Activated T-helper 1 cell treated with anti-CD3 and anti-CD28 coated beads, Interleukin-2, amount 50 U/mL, for 16 hours (primary cell): ENCODE measurements at places on chromosomes 7 and 10.

GRCh38 chr7:84372155-84372621, 177.6 kb upstream of the SEMA3A start:
- DNase-seq, result no peak

- no peak for DNase-seq
These were observed 34.4 kb downstream of the ASB4 start for GRCh38 chr7:95520136-95520535.

DNA sequence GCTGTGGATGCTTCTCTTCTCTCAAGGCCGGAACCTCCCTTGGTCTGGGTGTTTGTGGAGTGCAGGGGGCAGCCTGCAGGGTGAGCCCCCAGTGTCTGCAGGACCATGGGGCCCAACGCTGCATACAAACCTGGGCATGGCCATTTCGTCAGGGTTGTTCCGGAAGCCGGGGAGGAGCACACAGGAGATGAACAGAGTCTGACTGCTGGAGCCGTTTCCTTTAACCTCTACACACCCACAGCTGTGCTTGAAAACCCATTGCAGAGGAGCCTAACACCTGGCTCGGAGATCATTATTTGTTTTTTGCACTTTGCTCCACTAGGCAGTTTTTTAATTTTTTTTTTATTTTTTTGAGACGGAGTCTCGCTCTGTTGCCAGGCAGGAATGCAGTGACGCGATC, 167.6 kb upstream of the INSYN2A start:
- DNase-seq, result no peak

DNA sequence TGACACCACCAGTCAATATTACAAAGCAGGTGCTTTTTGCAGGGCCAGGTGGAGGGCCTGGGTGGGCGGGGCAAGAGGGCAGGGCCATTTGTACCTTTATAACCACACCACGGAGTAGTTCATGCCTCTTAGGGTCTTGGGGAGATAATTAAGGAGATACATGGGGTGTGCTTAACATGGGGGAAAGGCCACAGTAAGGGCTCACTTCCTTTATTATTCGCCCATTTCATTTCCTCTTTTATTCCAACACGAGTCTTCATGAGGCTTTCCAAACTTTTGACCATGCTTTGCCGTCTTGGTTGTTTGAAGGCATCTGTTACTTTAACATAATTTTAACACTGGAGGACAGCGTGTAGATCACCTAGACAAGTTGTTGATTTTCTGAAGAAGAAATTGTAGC, 33.3 kb upstream of the LYZL2 start:
- no peak for DNase-seq

DNA sequence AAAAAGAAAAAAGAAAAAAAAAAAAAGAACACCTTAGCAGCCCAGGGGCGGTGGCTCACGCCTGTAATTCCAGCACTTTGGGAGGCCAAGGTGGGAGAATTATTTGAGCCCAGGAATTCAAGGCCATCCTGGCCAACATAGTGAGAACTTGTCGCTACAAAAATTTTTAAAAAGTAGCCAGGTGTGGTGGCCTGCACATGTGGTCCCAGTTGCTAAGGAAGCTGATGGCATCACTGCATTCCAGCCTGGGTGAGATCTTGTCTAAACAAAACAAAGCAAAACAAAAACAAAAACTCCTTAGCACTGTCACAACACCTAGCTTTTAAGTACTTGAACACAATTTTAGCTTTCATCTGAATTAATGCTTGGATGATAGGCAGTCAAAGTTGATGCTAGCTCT, 86.3 kb upstream of the MKLN1 start:
- DNase-seq, result no peak

DNA sequence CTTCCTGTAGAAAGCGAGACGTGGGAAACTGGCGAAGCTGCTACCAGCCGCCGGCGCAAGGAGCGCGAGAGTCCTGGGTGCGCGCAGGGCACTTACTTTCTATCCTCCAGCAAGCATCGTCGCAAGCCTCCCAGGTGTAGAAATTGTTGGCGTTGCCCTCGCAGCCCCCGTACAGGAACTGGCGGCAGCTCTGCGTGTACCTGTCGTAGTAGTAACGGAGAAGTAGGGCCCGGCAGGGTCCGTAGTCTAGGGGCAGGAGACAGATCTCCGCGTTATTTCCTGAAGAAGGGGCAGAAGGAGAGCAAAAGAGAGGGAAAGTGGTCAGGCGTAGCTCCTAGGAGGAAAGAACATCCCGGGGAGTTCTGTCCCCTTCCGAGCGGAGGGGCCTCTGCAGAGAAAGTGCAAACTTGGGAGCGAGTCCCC, 501 bp downstream of the TFPI2 start:
- DNase-seq, result no peak

DNA sequence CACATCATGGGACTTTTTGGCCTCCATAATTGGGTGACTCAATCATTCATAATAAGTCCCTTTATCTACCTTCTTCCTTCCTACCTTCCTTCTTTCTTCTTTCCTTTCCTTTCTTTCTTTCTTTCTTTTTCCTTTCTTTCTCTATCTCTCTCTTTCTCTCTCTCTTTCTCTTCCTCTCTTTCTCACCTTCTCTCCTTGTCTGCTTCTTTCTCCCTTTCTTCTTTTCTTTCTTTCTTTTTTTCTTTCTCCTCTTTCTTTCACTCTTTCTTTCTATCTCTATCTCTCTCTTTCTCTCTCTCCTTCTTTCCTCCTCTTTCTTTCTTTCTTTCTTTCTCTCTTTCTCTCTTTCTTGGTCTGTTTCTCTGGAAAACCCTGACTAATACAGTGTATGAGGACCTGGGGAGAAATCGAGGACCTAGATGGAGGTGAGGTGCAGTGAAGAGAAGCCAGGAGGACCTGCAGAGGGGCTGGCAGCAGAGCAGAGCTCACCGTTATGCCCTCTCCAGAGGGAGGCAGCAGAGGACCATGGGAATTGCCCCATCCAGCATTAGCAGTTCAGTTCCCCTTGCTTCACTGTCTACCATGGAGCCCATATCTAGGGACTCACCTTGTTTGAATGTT, 52.7 kb upstream of the BTRC start:
- no peak for DNase-seq

DNA sequence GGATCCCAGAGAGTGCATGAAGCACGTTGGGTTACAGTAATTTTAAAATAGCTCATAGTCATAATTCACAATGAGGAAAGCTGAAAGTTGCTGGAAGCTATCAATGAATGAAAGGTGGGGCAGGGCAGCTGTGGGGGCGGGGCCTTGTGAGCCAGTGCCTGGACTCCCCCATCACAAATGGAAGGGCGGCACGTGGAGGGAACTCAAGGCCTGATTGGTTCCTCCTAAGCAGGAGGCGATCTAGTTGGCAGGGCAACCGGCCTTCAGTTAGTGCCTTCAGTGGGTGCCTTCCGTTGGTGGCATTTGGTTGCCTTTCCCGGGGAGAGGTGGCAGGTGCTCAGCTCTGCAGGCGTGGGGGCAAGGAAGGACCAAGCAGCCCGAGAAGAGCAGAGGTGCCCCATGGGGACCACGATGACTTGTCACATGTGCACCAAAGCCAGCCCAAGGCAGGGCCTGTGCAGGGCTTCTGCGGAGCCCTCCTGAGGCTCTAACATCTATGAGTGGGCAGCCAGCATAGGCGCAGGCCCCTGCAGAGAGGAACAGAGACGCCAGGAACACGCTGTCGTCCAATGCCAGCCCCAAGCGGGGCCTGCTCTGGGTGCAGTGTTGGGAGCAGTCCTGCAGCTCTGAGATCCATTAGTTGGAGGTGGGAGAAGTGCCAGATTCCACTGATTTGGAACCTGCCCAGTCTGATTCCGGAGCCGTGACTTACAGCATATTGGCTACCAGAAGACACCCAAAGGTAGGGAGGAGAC, 59.8 kb upstream of the PDSS1 start:
- no peak for DNase-seq

DNA sequence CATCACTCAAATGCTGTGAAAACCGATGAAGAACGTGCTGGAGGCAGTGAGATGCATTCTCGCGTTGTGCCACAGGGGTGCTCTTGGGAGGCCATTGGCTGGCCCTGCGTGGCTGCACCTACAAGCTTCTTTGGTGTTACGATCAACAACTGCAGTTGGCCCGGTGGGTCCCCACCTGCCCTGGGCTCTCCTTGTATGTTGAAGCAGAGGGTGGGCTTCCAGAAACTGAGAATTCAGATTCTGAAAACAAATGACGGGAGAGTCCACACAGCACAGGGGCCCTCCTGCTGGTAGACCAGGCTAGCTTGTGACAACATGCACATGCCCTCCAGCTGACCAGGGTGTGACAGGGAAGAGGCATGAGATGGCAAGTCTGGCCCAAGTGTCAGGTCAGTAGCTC, 23.7 kb upstream of the DDC start:
- no peak for DNase-seq

- no peak for DNase-seq
These were observed 13.6 kb downstream of the SNX10 start for GRCh38 chr7:26305090-26305868.

DNA sequence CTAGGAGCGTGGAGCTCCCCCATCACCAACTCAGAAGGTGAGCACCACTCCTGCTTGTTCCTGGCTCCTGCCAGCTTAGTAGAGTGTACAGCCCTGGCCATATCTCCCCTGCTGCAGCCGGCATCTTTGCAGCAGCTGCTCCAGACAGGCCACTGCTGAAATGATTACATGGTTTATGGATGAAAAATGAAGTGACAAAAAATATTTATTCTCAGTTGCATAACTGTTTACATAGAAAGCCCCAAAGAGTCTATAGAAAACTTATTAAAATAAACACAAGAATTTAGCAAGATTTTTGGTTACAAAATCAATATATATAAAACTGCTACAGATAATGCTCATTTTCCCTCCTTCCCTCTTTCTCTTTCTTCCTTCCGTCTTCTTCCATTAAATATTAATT, 27.2 kb downstream of the C10orf67 start:
- DNase-seq, result no peak

DNA sequence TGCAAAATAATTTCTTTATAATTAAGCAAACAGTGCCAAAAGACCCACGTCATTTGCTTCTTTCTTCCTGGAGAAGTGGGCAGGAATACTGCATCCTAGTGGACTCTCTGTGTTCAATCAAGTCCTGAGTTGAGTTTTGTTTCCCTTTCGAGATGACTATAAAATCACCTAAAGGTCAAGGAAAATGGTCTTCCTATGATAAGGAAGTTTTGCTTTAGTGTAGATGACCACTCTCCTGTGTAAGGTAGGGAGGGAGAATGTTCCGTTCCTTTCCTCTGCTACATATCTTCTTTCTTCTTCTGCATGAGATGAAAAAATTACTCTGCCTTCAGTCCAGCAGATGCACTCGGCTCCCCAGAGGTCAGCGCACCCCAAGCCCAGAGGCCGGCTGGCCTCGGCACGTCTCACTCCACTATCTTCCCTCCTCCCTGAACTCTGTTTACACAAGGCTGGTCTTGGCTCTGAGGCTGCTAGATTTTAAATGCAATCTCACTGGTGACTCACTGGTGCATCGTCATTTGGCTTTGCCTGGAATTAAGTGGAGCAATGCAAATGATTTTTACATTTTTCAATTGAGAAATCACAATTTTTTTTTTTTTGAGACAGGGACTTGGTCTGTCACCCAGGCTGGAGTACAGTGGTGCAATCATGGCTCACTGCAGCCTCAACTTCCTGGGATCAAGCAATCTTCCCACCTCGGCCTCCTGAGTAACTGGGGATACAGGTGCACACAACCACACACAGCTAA, 18.6 kb upstream of the VDAC2 start:
- DNase-seq, result no peak

DNA sequence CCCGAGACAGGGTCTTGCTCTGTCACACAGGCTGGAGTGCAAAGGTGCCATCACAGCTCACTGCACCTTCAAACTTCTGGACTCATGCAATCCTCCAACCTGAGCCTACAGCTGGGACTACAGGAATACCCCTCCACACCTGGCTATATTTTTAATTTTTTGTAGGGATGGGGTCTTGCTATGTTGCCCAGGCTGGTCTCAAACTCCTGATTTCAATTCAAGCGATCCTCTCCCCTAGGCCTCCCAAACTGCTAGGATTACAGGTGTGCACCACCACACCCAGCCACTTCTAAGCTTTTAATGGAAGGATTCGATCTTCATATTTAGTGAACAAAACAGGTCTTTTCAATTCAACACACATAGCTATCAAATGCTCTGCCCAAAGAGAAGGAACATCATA, 29.7 kb downstream of the FZD9 start:
- no peak for DNase-seq

GRCh38 chr10:124279882-124280281, 138.8 kb downstream of the OAT start:
- no peak for DNase-seq

DNA sequence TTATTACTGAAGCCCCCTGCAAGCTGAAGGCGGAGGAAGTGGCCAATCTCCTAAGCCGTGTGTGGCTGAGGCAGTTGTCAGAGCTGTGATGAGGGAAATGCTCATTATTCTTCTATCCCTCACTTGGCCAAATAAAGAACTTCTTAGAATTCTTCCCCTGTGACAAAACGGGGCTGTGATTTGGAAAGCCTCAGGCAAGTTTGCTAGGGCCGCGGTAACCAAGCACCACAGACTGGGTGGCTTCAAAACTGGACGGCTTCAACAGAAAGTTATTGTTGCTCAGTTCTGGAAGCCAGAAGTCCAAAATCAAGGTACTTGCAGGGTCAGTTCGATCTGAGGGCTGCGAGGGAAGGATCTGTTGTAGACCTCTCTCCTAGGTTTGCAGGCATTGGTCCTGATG, 72.3 kb upstream of the STEAP1B start:
- no peak for DNase-seq

DNA sequence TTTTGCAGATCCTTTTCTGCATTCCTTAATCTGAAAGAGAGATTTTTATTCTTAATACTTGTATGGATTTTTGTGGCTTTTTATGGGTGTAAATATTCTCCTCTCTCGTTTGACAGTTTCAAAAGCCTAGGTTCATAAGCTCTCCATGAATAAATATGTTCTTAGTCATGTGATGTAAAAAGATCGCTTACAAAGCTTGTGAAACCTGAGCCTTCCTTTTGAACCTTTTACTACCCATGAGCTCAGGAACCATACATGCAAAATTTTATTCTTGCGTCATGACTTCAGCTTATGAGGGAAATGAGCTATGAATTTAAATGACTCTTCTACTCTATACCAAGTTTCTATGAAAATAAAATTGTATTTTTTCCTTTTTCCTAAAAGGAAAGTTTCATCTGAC, 98.7 kb downstream of the POLL start:
- DNase-seq, result no peak

DNA sequence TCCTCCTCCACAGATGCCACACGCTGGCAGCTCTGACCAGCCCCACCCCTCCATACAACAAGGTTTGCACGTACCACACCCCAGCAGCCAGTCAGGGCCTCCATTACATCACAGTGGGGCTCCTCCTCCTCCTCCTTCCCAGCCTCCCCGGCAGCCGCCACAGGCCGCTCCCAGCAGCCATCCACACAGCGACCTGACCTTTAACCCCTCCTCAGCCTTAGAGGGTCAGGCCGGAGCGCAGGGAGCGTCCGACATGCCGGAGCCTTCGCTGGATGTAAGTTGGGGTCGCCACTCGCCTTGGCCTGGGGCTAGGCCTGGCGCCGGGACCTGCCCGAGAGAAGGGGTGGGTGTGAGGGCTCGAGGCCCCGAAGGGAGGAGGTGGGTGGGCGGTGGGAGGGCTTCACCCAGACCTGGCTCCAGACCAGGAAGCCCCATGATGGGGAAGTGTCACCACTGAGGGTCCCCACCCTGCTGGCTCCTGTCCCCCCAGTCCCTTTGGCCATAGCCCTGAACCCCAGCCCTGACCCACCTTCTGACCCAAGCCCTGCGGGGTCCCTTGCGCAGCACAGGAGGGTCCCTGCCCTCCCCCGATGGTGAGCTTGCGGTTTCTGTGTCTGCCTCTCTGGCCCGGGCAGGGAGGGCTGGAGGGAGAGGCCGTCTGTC, 36.2 kb upstream of the PPIF start:
- no peak for DNase-seq

GRCh38 chr7:142889816-142890215, 4.3 kb upstream of the TRPV6 start:
- no peak for DNase-seq

GRCh38 chr10:55897490-55897921, 463.6 kb downstream of the ZWINT start:
- no peak for DNase-seq
